ENCODE measurements at places on chromosomes 2 and 18.

DNA sequence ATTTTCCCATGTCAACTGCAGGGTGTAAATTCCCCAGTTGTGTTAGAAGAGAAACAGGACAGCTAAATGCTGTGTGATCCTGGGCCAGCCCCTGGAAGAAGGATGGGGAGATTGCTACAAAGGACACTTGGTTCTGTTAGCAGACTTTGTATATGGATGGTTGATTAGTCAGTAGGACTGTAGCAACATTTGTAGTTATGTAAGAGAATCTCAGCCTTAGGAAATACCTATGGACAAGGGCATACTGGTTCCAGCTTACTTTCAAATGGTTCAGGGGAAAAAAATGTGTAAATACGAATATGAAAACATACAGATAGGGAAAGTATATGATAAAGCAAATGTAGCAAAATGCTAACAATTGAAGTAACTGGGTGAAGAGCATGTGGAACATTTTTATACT is 47.6 kb downstream of the GNAL start:
- no peak for DNase-seq

GRCh38 chr2:46230677-46231425 is 66.4 kb upstream of the EPAS1 start:
- no peak for DNase-seq

- DNase-seq: no peak
Measured at GRCh38 chr18:27719680-27720079, 457.2 kb downstream of the CDH2 start.

DNA sequence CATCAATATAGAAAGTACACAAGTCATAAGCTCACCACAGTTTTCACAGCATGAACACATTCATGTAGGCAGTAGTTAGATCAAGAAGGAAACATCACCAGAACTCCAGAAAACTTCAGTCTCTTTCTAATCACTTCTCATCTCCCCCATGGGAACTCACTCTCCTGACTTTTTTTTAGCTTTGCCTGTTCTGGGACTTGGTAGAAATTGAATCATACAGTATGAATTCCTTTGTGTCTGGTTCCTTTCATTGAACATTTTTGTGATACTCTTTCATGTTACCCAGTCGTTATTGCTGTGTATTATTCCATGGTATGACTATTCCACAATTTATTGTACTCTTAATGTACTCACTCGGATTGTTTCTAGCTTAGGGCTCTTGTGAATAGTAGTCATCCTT is 160.2 kb downstream of the TAF4B start:
- DNase-seq: no peak

DNA sequence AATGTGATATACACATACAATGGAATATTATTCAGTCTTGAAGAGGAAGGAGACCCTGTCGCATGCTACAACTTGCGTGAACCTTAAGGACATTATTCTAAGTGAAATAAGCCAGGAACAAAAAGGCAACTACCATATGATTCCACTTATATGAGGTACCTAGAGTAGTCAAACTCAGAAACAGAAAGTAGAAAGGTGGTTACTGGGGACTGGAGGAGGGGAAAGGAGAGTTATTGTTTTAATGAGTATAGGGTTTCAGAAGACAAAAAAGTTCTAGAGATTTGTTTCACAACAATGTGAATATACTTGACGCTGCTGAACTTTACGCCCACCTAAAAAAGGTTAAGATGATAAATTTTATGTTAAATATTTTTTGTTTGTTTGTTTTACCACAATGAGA is 47.0 kb downstream of the CXCR4 start:
- DNase-seq: no peak

- DNase-seq: no peak
Measured at GRCh38 chr2:236816197-236817170, 246.9 kb downstream of the ACKR3 start.

DNA sequence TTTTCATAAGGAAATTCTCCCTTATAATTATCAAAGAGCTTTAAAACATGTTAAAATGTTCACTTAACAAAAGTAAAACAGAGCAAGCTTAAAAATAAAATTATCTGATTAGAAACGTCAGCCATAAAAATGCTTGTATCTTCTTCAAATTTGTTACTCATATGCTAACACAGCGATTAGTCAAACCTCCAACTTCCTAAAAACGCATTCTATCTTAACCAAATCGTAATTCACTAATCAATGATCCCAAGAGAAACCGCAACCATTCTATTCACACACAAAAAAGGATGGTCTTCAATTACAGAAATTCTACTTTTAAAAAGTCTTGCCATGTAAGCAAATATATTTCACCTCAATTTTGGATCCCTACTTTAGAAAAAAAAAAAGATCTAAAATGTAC is 1.9 kb downstream of the STK17B start:
- DNase-seq: no peak

DNA sequence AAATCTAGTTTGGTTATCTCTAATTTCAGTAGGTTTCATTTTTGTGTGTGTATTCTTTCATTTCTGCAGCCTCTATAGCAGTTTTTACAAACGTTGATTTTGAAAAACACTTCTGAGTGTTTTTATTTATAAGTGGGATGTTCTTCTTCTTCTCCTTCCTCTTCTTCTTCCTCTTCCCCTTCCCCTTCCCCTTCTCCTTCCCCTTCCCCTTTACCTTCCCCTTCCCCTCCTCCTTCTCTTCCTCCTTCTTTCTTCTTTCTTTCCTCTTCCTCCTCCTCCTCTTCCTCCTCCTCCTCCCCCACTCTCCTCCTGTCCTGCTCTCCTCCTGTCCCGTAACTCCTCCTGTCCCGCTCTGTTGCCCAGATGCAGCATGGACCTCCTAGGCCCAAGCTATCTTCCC is 4.2 kb downstream of the UGGT1 start:
- DNase-seq: no peak

GRCh38 chr18:78309924-78310323 is 669.7 kb upstream of the SALL3 start:
- no peak for DNase-seq

DNA sequence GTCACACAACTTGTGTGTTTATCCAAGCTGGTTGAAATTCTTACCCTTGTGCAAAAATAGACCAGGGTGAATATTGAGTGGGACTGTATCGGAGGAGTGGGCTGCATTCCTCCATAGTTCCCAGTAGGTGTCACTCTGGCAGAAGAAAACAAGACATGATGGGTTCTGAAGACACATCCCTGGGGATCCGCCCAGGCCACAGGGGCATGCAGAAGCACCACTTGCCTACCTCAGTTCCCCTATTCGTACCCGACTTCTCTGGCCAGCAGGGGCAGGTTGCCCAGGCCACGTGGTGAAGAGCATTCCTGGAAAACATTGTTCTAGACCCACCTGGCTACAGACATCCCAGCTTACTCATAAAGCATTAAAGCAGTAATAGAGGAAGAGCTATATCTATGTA is 168.2 kb downstream of the FAM210A start:
- DNase-seq: no peak

DNA sequence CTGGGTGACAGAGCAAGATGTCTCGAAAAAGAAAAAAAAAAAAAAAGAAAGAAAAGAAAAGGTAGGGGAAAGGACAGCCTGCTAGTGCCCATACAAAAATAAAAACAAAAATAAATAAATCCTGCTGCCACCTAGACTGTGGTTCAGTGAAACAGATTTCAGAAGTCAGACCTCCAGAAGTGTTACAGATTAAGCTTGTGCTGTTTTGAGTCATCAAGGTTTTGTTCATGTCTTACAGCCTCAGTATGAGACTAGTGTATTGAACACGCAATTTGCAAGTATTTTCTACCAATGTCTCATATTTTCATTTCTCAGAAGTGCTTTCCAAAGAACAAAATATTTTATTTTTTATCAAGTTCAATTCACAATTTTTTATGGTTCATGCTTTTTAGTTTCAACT is 720.4 kb upstream of the GYPC start:
- DNase-seq: no peak

GRCh38 chr2:56871644-56872043 is 687.9 kb downstream of the CCDC85A start:
- no peak for DNase-seq

- DNase-seq: no peak
Measured at GRCh38 chr18:35729991-35730668, 148.6 kb downstream of the GALNT1 start.

GRCh38 chr2:201971531-201972228 is 62.0 kb upstream of the FZD7 start:
- DNase-seq: no peak

GRCh38 chr2:211216221-211216620 is 659.8 kb downstream of the CPS1 start:
- no peak for DNase-seq

All from stimulated activated CD4-positive, alpha-beta T cell treated with anti-CD3 and anti-CD28 coated beads, Interleukin-4, amount 100 ng/mL, for 48 hours (primary cell).